T-helper 2 cell treated with Interferon-gamma antibody and Interleukin-4, amounts not matched to agents 100 ng/mL and 5 ng/mL, for 36 hours (primary cell): ENCODE measurements at places on chromosomes 3 and 15. TPM values are rescaled to one million over a fixed set of nuclear protein-coding genes. Genes with fewer than 3 reads are reported as not detected.

Gene CGNL1
- total RNA-seq: not detected in 2 replicates

Gene PARL
- 53.2 and 54.5 TPM in 2 replicates for total RNA-seq

Gene GCNT3
- total RNA-seq: not detected in 2 replicates

Gene SGO1
- total RNA-seq: 29.7 and 30.5 TPM in 2 replicates

Gene CASR
- total RNA-seq: 0.02 TPM in 1 of 2 replicates, not detected in the other

Gene LRRC31
- not detected in 2 replicates for total RNA-seq

Gene SLC6A1
- total RNA-seq: not detected in 2 replicates

Gene RASGRP1
- 115 and 116 TPM in 2 replicates for total RNA-seq

Gene CCDC174
- total RNA-seq: 19.9 and 20.5 TPM in 2 replicates

Gene CSPG5
- 0.57 and 0.64 TPM in 2 replicates for total RNA-seq

Gene CA12
- not detected in 2 replicates for total RNA-seq

Gene PLCL2
- total RNA-seq: 40.4 and 41.1 TPM in 2 replicates

Gene GP9
- total RNA-seq: not detected in 2 replicates

Gene P2RY14
- total RNA-seq: 0.48 and 0.57 TPM in 2 replicates
